ENCODE measurements at places on chromosomes 3 and 15.

DNA sequence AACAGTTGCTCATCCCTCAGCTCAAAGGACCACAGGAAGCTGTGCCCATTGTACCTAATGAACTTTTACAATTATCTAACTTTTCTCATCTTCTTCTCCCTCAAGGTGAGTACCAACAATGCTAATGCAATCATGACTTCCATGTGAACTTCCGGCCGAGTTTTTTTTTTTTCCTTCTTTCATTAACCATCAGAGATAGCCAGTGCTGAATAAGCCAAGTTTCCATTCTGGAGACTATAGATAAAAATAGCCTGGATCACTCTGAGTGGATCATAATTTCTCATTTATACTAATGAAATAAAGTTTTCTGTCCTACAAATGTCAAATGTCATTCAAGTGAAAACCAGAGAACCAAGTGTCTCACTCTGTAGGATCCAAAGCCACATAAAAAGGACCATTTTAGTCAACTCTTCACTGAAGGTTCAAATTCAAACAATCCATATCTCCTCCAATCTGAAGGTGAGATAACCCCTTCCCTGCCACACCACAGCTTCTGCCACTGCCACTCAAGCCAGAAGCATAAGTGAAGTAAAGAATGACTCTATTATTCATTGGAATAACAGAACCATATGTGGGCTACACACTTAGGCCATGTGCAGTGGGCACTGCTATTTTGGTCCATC lies 5.5 kb downstream of the SUMF1 start:
- no peak for DNase-seq

DNA sequence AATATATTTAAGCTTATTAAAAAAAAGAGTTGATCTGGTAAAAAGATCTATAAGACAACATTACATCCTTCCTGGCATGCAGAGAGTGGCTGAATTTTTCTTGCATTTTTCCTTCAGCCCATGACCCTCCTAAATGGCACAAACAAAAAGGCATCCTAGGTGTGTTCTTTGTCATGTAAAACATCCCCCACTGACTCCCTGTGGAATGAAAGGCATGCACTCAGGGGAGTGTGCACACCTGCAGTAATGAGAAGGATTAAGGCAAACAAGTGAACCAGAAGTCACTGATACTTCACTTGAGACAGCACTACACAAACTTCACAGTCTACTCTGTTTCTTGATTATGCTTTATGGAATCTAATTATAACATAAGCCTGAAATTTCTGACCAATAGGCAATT lies 195.0 kb downstream of the RBMS3 start:
- no peak for DNase-seq

- no peak for DNase-seq
These were observed 122.2 kb downstream of the CMSS1 start for GRCh38 chr3:99939876-99940275.

GRCh38 chr3:12288182-12289129 lies at the start of gene PPARG:
TSS of gene PPARG (plus strand) at chr3:12289070. CDS start at chr3:12379712, 90,642 bp downstream.
- DNase-seq: no peak

DNA sequence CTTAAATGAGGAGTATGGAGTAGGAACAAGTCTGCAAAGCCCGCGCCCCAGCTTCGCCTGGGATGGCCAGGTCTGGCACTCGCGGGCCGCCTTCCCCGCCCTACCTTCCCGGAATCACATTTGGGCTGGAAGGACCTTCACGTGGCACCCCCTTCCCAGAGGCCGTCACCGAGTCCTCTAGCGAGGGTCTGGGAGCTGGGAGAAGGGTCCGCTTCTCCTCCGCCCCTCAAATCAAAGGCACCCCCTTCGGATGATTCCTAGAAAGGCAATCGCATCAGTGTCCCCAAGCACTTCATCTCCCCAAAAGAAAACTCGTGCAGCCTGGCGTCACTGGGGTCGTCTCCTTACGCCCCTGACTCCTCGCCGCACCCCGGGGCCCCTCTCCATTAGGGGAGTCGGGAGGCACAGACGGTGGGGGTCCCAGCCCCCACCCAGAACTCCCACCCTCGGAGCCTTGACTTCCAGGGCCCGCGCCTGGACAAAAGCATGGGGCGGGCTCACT lies 380 bp downstream of the MYLK start:
- DNase-seq: no peak

- no peak for DNase-seq
These were observed 67.1 kb downstream of the MB21D2 start for GRCh38 chr3:192850451-192850981.

DNA sequence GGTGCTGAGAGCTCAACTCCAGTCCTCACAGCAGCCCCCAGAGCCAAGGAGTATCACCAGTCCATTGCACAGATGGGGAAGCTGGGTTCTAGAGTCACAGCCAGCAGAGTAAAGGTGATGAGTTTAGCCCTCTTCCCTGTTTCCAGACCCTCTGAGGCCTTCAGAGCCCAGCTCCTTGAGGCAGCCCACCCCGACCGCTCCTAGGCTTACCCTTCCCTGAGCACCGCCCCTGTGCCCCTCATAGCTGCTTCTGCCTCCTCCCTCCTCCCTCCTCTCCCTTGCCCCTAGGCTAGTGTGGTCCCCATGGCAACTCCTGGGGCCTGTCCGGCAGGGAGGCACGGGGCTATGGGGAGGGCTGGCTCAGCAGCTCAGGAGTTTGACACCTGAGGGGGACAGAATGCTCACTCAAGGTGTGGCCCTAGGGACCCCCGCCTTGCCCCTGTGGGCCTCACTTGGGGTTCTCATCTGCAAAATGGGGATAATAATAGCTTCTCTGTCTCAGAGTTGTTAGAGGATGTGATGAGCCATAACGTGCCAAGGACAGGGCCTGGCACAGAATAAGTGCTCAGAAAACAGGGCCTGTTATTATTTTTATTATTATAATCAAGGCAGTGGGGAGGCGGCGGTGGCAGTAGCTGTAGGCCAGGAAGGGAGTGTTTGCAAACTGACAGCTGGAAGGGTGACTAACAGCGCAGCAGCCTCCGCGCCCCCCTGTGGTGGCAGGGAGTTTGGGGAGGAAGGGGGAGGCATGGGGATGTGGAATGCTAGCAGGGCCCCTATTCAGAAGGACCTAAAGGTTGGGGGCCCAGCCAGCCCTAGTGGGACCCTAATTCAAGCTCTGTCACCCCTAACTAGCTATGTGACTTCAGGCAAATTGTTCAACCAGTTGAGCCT lies 11.5 kb downstream of the CSK start:
- peak; percentile 62 for DNase-seq

DNA sequence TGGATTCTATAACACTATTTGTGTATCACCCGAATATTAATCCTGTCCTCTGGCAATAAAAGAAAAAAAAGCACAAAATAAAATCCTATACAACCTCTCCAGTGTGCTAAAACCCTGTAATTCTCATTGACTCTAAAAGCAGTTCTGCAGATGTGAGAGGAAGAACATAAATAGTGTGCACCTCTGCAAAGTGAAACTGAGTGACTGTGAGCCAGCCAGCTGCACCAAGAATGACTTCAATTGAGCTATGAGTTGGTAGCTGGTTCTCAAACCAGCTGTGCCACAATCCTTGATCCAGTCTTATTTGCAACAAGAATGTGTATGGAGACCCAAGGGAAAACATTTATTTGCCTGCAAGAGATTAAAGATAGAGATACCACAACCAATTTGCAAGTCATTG lies 31.2 kb upstream of the COL8A1 start:
- DNase-seq: no peak

GRCh38 chr3:123347691-123348264 lies 101.1 kb downstream of the ADCY5 start:
- no peak for DNase-seq

DNA sequence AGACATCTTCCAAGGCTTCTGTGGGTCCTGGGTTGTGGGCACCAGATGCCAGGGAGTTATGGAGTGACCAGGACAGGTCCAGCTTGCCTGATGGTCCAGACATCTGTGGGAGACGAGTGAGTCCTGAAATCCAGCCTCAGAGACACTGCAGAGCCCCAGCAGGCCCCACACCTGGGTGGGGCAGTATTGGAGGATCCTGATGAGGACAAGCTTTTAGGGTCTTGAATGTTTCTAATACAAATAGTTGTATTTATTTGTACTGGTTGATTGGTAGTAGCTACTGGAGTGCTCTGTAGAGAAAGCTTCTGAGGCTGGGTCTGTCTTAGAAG lies 67.5 kb upstream of the PRR23C start:
- DNase-seq: no peak

DNA sequence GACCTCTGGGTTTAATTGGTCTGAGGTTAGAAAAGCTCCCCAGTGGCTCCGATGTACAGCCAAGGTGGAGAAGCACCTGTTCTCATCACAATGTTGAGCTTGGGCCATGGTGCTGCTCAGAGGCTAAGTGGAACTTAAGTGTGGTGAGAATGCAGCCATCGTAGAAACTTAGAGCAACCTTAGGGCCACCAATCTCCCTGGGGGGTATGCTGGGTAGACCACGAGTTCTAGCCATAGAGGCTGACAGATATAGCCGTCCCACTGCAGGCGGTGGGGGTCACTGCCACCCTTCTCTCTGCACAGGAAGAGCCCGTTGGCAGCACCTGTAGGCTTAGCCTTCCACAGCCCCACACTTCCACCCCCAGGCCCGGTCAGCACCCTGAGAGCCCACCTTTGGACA lies 38.0 kb downstream of the MGLL start:
- DNase-seq: no peak

DNA sequence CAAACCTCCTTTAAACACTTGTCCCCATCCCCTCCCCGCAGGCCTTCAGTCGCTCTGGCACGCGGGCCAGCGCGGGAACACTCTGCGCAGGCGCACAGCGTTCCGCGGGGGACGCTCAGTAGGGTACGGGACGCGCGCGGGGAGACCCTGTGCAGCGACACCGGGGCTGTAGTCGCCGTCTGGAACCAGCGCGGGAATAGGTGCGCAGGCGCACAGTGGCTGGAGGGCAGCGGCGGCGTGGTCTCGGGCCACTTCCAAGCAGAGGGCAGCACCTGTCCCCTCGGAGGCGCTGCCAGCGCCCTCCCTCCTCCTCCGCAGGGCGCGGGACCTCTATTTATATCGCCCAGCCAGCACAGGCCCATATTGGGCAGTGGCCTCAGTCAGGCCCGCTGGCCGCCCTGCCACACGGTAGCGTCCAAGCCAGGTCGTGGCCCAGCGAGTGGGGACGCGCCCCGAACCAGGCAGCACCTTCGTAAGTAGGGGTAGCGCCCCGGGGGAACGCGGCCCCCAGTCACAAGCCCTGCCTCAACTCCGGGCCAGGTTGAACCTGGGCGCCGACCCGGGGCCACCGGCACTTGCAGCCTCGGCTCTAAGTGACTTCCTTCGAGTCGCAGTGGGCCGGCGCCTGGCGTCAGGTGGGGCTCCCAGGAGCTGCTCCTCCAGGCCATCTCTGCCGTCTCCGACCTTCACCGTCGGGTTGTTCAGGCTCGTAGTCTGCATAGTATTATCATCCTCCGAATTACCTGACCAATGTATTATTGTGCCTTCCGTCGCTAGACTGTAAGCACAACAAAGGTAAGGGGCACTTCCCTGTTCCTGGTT lies at the start of gene KBTBD12:
Gene KBTBD12 (plus strand): TSS at position 118 of the 822 bp plus-strand sequence. CDS start 7,830 bp downstream, outside the sequence.
- DNase-seq: no peak

DNA sequence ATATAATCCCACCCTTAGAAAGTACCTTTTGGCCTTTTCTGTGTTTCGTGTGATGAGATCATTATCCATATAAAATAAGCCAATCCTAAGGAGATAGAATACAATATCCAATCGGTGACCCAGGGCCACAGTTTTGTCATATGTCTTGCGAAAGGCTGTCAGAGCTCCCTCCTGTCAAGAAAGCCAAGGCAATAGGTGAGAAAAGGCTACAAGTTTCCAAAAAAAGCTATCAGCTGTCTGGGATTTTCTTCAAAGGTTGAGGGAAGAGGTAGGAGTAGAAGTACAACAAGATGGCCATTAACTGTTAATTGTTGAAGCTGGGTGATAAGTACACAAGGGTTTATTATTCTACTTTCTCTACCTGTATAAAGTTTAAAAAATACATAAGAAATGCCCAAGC lies 4.0 kb downstream of the PSMD6 start:
- no peak for DNase-seq

DNA sequence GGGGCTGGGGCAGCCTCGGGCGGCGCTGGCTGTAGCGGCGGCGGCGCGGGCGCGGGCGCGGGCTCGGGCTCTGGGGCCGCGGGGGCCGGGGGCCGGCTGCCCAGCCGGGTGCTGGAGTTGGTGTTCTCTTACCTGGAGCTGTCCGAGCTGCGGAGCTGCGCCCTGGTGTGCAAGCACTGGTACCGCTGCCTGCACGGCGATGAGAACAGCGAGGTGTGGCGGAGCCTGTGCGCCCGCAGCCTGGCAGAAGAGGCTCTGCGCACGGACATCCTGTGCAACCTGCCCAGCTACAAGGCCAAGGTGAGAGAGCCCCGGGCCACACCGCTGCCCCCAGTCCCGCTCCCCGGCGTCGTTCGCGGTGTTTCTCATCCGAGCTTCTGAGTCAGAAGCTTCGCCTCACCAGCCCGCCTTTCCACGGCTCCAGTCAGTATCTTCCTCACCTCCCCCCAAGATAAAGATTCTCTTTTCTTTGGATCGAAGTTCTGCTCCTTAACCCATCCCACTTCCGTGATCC lies 600 bp downstream of the FBXO45 start:
- peak; percentile 15 for DNase-seq

DNA sequence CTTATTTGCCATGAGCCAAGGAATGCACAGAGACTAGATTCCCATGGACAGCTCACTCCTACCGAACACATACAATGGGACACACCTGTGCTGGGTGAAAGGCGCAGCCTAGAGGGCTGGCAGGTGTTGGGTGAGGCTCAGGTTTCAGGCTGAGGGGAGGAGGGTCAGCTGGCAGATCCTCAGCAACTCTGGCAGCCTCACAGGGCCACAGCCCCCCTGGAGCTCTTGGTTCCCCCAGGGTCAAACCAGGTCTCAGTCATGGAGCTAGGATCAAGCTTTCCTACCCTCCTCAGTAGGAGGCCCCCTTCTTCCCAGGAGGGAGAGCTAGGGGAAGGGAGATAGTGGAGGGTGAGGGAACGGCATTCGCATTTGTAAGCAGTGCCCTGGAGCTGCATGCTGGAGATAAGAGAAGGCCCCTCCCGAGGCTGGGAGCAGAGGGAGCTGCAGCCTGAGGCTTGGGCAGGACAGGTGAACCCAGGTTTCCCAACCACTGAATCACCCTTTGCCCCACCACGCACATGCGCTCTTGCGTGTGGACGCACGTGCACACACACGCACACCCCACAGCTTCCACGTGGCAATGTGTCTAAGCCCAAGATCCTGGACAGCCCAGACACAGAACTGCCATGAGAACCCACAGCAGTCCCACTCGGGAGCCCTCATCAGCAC lies 26.3 kb upstream of the TFRC start:
- no peak for DNase-seq

DNA sequence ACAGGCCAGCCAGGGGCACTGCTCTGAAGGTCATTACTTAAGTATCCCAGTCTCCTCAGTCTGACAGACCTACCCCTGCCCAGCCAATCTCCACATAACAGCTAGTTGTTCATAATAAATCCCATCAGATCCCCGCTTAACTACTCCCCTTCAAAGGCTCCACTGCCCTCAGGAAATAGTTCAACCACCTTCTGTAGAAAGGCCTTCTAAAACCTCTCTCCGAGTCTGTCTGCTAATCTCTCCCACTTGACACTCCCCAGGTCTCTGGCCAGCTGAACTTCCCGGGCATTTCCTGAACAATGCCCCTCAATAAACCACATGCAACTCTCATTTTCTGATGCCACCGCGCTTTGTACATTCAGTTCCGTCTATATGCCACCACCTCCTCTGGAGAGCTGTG lies 6.0 kb downstream of the PRC1 start:
- DNase-seq: no peak

- no peak for DNase-seq
These were observed 403.9 kb upstream of the LMCD1 start for GRCh38 chr3:8097690-8098089.

GRCh38 chr3:139517321-139518065 lies 22.0 kb downstream of the RBP1 start:
- no peak for DNase-seq

GRCh38 chr3:110349295-110349694 lies 722.3 kb upstream of the NECTIN3 start:
- DNase-seq: no peak
